ENCODE measurements at places on chromosomes 11 and 22.

GRCh38 chr11:68127714-68128681 lies 6.8 kb upstream of the CHKA start:
- DNase-seq = no peak

- no peak for DNase-seq
Measured at GRCh38 chr11:127070808-127071207, 70.2 kb upstream of the KIRREL3 start.

DNA sequence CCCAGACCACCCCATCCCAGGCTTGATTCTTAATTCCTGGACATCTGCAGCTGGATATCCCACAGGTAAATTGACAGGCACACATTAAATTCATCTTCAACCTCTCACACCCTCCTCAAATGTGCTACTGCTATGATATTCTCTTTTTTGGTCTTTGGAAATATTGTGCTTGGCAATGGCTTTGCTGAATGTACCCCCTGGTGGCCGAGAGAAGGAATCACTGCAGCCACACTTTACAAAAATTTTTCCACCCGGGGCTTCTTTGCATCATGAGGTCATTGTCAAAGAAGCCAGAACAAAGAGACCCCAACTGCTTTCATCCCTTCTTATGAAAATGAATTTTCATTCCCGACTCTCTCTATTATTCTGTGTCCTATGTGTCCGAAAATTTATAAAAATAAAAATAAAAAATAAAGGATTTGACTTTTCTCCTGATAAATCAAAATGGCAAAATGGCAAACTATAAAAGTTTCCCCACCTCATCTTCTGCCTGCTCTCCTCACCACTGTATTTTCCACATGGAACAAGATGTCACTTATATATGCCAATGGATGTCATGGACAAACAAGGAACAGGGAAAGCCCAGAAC lies 15.0 kb upstream of the CYB5R2 start:
- DNase-seq = no peak

GRCh38 chr11:129278586-129279319 lies 86.6 kb upstream of the ARHGAP32 start:
- no peak for DNase-seq

GRCh38 chr11:129223260-129223659 lies 31.1 kb upstream of the ARHGAP32 start:
- no peak for DNase-seq

DNA sequence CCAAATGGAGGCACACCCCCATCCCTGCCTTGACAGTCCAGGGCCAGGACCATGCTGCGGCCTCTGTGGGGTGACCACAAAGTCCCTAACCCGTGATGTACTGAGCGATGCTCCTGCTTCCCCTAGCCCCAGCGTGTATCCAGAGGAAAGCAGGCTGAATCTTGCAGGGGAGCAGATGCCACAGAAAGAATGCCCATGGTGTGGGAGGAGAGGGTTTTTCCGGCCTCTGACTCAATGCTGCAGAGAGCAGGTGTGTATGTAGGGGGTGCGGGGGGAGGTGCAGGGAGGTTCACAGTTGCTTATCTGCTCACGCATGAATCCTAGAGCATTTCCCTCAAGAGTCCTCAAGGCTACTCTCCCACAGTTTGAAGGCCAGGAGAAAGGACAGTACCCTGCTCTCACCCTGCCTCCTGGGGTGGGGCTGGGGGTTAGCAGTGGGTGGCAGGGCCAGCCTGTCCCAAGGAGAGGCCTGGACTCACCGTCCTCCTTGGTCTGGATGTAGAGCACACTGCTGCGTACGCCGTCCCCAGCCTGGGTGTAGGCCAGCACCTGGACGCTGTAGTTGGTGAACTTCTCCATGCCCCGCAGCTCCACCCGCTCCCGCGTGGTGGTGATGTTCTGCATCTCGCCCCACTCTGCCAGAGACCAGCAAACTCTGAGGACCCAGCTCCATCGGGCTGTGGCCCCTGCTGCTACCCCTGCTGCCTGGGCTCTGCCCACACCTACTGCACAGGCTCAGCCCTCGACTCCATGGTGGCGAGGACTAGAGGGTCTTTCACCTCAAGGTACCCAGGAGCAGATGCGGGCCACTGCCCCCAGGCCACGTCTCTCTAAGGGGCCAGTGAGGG lies 130.8 kb downstream of the CEP164 start:
- DNase-seq = peak; percentile 51

GRCh38 chr11:8023831-8024555 lies 36.9 kb downstream of the EIF3F start:
- DNase-seq = no peak

DNA sequence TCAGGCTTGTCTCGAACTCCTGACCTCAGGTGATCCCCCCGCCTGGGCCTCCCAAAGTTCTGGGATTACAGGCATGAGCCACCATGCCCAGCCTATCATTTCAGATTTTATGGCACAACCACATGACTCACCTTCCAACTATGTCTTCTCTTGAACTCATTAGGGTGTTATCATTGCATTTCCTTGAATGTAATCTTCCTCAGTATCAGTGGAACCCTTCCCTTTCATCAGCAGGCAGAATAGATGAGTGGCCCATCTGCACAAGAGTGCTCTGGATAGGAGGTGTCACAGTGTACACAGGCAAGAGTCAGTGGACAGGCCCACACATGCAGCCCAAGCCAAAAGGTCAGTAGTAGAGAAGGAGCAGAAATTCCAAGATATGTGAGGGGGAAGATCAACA lies 29.1 kb upstream of the AQP11 start:
- no peak for DNase-seq

- no peak for DNase-seq
Measured at GRCh38 chr11:45459491-45459890, 173.3 kb upstream of the SYT13 start.

DNA sequence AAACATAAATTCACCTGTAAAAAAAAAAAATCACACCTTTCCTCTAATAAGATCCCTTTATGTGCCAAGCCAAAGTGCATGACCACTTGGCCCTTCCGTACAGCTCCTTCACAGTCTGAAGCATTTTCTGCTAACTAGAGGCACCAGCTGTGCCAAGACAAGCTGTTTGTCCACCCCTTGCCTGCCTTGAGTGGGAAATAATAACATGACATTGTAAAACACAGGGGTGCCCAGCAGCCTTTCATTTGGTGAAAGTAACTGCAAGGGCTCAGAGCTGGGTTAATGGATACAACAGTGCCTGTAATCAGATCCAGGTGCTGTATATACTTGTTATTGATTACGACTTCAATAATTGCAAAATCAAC lies 59.2 kb downstream of the DDIAS start:
- no peak for DNase-seq

DNA sequence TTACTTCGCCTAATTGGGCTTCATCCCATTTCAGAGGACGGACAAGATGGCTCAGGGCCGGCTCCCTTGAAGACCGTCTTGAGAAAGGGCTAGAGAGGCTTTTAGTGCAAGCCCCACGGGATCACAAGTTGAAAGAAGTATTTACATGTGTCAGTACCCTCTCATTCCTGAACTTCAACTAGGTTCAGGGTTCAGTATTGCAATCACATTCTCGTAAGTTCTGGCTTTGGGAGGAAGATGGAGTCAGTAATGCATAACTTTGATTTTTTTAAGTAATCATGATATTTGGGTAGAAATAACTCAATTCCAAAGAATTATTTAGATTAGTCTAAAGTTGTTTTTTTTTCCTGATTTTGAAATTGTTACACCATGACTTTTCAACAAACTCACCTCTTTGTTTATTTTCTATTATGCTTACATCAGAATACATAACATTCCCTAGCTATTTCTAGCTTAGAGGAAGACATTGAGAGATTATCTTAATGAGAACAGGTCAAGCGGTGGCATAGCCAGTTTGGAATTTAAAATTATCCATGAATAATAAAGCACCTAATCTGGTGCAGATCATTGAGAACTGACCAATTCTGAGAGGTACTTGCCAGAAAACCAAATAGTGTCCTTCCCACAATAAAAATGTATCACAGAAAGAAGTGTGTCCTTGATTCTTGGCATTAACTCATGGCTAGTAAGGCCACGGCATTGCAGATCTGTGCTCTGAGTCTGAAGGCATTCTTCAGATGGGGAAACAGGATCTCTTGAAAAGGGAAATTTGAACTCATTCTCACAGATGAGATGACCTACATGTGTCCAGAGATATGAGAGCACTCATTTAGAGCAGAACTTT lies 92.1 kb upstream of the BLID start:
- DNase-seq = no peak

GRCh38 chr11:122202161-122202950 lies 86.3 kb upstream of the BLID start:
- DNase-seq = no peak

DNA sequence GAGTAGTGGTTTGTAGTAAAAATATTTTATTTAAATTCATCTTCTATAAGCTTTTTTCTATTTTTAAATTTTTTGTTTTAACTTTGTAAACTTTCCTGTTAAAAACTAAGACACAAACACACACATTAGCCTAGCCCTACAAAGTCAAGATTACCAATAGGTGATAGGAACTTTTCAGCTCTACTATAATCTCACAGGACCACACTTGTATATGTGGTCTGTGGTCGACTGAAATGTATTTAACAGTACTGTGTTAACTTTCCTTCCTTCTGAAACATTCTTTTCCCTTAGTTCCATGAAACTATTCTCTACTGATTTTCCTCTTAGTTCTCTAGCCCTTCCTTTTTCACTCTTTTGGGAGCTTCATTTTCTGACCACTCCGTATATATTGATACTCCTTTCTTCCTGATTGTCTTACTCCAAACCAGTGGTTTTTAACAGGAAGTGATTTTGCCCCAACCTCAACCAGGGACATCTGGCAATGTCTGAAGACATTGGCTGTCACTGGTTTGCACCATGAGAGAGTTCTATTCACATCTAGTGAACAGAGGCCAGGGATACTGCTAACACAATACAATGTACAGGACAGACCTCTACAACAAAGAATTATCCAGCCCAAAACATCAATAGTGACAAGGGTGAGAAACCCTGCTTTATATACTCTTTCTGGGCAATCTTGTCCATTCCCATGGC lies 8.8 kb downstream of the ZW10 start:
- no peak for DNase-seq

- DNase-seq = peak; percentile 57
Measured at GRCh38 chr11:127074151-127074761, 73.7 kb upstream of the KIRREL3 start.

GRCh38 chr11:32615422-32615821 lies 31.8 kb downstream of the EIF3M start:
- DNase-seq = no peak

DNA sequence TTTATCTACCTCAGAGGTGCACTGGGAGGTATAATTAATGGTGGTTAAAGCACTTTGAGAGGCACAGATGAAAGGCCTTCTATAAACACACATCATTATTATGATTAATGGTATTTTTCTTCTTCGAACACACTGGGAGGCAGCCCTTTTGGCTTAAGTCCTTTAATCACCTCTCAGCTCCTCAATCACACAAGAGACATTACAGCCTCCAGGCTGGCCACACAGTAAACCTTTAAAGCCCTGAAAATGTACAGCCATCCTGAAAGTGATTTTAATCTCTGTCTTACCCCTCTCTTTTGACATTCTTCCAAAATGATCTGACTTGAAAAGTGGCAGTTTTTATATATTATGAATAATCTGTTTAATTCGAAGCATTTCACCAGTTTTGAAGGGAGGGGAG lies 54.3 kb upstream of the VSTM5 start:
- no peak for DNase-seq

DNA sequence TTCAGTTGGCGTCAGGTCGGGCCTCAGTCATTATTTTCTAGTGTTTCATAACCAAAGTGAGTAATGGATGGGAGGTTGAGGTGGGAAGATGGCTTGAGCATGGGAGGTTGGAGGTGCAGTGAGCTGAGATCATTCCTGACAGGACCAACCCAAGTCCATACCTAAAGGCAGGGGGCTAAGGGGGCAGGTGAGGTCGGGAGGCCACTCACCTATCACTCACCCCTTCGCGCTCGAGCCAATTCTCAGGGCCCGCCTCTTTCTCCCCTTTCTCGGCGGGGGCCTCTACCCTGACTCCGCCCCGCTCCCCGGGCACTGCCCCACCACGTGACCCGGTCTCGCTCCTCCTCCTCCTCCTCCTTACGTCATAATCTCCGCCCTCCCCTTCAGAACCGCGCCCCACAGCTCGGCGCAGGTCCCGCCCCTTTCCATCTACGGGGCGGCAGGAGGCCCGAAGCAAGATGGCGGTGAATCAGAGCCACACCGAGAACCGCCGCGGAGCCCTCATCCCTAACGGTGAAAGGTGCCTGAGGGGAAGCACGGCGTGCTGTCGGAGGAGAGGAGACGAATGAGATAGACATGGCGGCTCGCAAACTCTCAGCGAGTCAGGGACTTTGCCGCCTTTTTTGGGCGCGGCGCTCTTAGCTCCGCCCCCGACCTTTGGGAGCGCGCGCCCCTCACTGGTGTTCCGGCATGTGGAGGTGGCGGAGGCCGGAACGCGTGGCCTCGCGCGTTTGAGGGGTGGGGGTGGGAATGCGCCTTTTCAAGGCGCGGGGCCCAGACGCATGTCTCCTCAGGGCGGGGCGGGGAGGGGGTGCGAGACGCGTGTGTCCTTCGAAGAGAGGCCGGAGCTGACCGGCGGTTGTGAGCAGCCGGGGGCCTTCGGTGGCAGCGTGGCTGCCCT lies at the start of gene WBP2NL:
Gene WBP2NL (plus strand): TSS at position 428 of the 901 bp plus-strand sequence. CDS start 31 bp downstream, at position 459.
- peak; percentile 36 for DNase-seq

- DNase-seq = no peak
Measured at GRCh38 chr11:10413268-10413667, 41.8 kb upstream of the AMPD3 start.

GRCh38 chr11:132158091-132158490 lies 787.7 kb downstream of the NTM start:
- peak; percentile 15 for DNase-seq

DNA sequence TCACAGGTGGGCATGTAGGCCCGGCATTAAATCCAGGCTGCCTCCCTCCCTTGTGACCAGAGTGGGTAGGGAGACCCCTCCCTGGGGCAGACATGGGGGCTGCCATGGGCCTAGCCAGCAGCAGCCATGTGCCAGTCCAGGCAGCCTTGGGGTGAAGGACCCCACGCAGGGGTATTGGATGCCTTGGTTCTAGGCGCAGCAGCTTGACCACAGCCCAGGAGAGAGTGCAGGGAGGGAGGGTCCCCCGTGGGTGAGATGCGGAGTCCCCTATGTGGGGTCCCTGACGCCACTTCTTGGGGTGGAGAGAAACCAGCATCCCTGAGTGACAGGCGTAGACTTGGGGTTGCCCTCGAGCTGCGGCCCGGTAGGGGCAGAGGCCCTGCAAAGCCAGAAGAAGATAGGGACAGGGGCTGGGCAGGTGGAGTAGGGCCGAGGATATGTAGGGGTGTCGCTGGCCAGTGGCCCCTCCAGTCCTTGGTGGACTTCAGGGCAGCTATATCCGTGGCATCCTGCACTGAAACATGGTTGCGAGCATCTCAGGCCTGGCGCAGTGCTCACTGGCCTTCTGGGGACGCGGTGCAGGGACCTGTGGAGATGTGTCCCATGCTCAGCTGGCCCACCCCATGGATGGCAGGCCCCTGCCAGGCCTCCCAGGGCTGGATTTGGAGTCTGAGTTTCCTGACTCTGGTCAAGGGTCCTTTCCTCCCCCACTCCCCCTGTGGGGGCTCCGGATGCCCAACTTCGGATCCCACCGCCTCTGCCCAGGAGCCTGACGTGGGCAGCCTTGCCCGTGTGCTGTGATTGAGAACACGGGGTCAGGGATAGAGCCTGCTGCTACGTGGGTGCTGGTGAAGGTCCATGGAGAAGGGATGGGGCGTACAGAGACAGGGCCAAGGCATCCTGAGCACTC lies 1179.8 kb downstream of the BRD1 start:
- DNase-seq = no peak

Measured in NCI-H187 treated with DMSO at 0.1 percent for 48 hours (cell line).